ENCODE measurements at places on chromosomes 4 and X.

DNA sequence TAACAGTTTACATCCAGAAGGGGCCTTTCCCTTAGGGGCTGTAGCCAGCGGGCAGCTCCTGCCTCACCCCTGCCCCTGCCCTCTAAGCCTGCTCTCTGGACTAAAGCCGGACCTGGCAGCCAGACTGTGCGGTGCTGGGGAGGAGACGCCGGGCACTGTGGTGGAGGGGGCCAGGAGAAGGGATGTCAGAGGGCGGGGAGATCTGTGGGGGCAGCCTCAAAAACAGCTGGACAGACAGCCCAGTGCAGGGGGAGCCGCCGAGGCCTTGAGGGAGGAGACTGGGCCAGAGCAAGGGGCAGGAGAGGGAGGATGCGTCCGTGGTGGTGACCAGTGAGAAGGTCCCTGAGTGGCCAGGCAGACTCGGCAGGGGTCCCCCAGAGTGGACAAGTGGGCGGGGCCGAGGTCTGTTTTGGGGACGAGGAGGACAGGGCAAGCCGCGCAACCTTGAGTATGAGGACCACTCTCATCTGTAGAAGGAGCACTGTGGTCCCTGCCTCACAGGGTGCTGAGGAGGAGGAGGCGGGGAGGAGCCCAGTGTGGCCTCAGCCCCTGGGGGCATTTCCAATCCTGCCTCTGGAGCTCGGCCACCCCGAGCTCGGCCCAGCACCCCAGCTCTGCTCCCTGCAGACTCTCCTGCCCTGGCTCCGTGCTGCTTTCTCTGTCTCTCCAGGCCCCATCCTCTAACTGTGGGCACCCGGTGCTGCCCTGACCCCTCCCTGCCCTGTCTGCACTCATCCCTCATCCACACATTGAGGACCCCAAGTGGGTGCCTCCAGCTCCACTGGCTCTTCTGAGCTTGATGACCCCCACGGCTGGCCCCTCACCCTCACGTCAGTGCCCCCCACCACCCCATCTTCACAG, 59.2 kb upstream of the NKX1-1 start:
- no peak for DNase-seq

- no peak for DNase-seq
Measured at GRCh38 chrX:44189116-44189515, 154.4 kb downstream of the EFHC2 start.

DNA sequence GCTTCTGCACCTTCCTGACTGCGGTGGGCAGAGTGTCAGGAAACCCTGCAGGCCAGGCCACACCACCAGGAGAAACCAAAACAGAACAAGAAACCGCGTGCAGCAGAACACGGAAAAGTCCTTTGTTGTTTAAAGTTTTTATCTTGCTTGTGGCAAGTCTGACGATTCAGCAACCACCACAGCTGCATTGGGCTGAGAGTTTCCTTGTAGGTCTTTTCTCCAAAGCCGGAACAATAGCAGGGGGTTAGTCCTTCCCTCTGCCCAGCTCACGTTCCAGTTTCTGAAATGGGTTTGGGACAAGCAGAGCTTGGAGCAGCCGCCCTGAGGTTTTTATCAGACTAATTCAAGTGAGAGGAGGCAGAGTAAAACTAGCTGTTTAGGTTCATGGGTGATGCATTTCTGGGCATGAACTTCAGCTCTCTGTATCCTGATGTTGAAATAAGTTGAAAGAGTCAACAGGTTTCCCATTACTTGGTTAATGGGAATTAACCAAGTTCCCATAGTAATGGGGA, 216.9 kb downstream of the PTTG2 start:
- no peak for DNase-seq

DNA sequence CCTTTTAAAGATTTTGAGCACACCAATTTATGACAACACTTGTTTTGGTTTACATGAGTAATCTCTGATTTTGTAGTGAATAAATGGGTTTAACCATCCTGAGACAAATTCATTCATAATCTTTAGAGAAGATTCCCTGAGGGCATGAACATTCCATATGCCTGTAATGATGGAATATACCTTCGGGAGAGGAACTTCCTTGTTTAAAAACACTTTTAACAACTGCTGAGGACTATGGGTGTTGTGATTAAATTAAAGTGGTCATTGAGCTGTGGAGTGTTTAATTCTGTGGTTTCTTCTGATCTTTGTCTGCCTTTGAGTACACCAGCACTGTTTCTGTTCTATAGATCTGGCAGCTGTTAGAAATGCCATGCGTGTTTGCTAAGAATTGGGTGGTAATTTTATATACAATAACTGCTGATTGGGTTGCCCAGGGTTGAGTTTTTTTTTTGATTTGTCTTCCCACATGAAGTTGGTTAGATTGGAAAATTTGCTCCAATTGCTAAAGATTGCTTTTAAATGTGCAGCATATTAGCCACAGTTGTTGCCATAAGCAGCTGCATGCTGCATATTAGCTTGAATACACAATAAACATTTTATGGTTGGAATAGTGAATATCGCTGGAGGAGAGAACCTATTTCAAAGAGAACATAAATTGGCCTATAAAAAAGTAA, 86.8 kb downstream of the DCLK2 start:
- no peak for DNase-seq

DNA sequence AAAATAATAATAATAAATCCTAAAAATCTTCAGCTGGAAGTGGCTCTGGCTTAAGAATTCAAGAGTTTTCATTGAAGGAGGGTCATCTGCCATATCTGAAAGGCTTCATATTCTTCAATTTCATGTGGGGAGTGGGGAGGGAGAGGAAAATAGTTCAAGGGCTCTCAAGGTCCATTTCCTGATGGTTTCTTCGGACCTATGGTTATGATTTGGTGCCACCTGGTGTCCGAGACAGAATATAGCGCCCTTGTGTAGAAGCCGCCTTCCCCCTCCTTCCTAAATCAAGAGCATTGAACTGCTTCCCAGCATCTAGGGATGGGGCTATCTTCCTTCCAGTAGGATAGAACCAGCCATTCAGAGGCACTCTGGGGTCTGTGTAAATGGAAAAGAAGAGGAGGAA, 34.3 kb downstream of the NLGN3 start:
- DNase-seq = no peak

GRCh38 chr4:105236916-105237311, 90.2 kb downstream of the TET2 start:
- DNase-seq = no peak

DNA sequence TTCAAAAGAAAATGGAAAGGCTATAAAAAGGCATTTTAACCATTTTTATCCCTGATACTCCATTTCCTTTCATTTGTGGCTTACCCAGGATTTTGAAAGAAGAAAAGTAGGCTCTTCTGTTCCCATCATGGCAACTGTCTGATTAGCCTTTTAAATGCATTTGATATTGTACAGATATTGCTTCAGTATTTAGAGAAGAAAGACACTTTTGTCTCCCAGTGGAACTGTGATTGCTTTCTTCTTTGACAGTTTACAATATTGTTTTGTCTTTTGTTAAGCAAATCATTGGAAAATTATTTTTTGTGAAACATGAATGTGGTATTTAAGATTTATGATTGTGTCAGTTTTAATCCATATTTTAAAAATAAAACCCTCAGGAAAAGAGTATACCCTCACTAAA, 297.4 kb upstream of the TACR3 start:
- DNase-seq = no peak

DNA sequence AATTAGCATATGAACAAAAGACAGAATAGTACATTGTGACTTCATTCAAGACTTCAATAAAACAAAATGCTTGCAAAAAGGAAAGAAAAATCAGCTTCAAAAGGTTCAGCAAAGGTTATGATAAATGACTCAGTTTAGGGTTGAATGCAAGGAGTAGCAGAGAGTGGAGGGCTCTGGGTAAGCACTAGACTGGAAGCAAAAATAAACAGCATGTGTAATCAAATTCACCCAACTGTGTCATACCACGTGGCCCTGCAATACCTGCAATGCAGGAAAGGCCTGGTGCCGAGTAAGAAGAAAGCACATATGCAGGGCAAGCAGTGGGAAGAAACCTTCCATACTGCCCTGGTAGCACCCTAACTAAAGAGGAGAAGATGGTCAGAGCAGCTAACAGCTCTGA, 88.7 kb downstream of the ATP11C start:
- DNase-seq = no peak

DNA sequence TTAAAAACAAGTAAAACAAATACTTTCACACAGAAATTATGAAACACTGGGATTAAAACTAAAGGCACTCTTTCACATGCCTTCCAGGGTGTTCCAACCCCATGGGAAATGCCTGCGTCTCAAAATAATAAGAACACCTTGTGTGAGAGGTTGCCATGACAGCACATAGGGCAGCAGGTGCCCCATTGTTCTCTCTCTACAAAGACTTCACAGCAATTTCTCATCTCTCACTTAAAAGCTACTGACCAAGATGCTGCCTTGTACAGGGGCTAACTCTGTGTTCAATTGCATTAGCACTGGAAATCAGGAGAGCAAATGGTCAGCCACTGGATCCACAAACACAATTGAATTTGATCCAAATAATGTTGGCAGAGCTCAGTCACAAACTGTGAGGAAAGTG, 102.5 kb upstream of the GALNTL6 start:
- DNase-seq = no peak

- no peak for DNase-seq
Measured at GRCh38 chr4:114193624-114194399, 214.4 kb upstream of the ARSJ start.

DNA sequence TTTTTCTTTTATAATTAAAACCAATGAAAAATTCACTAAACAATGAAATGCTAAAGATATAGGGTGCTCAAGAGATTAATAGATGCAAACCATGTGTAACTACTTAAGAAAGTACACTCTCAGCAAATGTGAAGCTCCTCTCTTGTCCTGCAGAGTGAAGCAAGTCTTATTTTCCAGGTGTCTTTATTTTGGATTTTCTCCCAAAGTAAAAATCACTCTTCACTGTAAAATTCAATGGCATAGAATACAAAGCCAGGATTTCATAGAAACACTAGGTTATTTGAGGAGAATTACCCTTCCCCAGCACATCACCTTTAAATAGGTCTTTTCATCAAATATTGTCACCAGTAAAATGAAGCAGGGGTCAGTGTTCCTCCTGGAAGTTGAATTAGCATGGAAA, 57.0 kb upstream of the GIMD1 start:
- DNase-seq = no peak

- DNase-seq = no peak
Measured at GRCh38 chr4:73213916-73214653, 44.5 kb downstream of the ANKRD17 start.

DNA sequence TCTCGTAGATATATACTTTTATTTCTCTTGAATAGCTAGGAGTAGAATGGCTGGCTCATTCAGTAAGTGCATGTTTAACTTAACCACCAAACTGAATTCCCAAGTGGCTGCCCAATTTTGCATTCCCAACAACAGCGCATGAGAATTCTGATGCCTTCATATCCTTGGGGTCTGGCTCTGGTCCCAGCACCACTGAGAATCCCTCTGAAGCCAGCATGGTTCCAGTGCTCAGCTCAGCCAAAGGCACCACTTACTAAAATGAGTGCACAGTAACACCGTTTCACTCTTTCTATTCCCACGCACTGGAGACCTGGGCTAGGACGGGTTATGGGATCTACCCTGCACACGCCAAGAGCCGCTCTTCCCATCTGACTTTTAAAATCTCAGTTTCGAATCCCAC, 60.4 kb downstream of the CASP3 start:
- DNase-seq = no peak

DNA sequence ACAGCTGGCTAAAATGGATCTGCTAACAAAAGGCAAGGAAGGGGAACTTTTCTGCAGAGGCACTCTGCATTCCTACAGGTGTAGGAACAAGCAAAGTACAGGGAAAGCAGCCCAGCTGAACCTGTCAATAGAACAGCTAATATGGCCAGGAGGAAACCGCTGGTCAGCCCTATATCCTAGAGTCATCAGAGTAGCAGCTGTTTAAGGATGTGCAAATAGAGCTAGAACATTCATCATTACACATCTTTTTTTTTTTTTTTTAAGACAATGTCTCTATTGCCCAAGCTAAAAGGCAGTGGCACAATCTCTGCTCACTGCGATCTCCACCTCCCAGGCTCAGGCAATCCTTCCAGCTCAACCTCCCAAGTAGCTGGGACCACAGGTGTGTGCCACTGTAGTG, 163.0 kb downstream of the BTC start:
- DNase-seq = no peak

DNA sequence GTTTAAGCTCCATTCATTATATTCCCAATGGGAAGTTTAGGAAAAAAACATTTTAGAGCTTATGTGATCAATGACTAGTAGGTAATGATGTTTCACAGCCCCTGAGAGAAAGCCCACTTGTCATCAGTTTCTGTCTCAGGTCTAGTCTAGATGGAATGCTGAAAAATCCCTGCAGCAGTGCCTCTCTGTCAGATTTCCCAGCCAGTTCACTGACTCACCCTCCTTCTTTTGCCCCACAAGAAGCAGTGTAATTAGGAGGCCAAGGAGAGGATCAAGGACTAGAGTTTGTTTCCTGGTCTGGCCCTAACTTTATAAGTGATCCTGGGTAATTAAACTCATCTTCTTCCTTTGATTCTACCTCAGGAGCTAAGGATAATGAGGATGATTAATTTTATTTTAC, 118.7 kb upstream of the ANXA3 start:
- no peak for DNase-seq

DNA sequence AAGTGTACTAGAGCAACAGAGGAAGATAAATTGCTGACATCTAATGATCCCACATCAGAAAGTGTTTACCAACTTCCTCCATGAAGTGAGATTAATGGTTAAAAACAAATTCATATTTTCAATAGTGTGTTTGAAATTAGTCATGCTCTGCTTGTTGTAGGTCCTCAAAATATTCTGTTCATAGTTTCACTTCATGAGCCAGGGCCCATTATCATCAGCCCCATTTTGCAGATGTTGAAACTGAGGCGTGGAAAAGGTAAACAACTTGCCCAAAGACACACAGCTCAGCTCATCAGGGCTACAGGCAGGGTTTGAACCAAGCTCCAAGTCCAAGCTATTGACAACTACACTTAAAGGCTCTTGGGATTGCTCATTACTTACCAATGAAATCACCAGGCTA, 103.5 kb upstream of the PPARGC1A start:
- no peak for DNase-seq

DNA sequence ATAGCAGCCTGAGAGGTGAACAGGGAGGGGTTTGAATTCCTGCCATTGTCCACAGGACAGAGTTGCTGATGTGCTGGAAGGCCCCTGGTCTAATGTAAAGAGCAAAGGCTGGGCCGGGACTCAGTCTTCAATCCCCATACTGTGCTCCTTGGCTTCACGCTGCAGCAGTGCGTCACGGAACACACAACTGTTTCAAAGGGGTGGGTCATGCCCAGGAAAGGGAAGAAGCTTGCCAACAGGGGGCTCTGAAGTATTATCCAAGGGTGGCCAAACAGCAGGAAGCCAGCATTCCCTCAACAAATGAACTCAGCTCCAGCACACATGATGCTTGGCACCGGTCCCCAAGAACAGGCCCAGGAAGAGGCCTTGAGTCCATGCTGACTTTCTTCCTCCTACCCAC, 122.5 kb downstream of the NFKB1 start:
- DNase-seq = no peak

- no peak for DNase-seq
Measured at GRCh38 chr4:127778102-127778501, 4.0 kb upstream of the HSPA4L start.
